Stimulated activated CD4-positive, alpha-beta T cell treated with anti-CD3 and anti-CD28 coated beads, Interleukin-4, amount 100 ng/mL, for 1 hour (primary cell): ENCODE measurements at places on chromosomes 7 and 10.

DNA sequence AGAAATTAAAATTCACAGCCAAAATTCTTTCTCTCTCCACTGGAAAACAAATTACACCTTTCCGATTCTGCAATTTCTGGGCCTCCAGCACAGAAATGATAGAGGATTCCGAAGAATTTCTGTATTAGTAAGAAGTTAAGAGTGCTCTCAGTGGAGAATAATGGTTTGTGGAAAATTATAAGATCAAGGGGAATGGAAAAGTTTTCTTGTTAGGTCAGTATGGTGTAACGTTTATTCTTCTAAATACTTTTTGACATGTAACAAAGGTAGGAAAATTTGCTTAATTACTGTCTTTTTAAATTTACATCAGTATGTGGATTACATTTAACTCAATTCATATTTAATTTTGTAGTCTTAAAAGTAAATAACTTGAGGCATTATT, 288.3 kb upstream of the NFE2L3 start:
- DNase-seq = no peak

DNA sequence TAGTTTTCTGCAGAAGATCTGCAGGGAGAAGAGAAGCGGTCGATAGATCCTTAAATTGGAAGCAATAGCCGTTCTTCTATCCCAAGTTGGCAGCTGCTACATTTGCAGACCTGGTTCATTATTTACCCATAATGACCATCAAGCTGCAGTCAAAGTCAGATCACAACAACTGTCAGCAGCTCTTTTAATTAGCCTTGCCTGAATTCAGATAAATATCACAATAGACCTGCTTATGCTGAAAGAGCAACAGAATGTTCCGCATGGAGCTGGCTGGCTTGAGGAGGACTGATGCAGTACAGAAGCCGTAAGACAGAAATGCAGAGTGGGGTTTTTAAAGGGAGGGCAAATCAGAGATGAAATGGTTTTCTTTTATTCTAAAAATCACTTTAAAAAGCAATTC, 109.4 kb downstream of the HIBADH start:
- no peak for DNase-seq

- no peak for DNase-seq
Measured at GRCh38 chr7:101258243-101258731, 13.4 kb upstream of the FIS1 start.

DNA sequence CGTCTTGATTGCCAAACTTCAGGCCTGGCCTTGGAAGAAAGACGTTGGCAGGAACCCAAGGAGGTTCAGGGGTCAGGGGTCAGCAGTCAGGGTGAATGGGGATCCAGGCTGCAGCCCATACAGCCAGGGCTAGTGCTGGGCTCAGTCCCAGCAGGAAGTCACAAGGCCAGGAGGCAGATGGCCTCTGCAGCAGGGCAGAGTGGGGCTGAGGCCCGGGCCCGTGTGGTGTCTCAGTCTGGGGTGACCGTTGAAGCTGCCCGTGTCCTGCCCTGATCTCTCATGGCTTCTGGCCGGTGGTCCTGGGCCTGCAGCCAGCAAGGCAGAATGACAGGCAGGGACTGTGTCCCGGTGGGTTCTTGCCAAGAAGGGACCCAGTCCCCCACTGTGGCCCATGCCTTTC, 26.6 kb upstream of the PURB start:
- DNase-seq = no peak

DNA sequence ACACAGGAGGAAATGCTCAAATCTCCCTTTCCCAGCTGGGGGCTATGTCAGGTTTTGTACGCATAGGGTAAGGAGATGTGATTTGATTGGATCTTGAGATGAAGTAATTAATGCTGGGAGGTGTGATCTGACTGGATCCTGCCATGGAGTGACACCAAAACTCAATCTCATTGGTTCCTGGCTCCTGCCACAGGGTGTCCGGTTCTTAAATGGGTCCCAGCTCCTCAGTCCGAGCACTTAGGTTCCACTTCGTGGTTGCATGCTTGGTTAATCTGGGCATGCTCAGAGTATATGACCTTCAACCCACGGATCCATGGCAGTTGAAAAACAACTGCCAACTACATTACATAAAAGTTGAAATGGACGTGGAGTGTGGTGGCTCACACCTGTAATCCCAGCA, 3.1 kb upstream of the ZNF12 start:
- peak; percentile 10 for DNase-seq

- DNase-seq = peak; percentile 34
Measured at GRCh38 chr10:79202188-79203013, 133.6 kb downstream of the ZMIZ1 start.

DNA sequence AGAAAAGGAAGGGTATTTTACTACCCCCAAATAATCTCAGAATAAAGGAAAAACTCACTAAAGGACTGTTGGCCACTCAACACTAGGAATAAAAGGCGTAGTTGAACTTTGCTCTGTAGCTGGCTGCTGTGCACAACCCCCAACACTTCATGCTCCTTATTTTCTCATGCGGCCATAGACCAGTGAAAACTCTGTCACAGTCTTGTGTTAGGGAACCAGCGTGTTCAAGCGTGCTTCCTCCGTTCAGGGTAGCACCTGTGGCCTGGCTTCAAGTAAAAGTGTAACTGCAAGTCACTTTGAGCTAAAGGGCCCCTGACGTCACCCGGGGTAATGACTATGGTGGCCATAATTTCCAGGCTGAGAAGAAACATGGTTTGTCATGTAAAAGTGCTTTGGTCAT, 27.0 kb downstream of the BLNK start:
- DNase-seq = no peak

DNA sequence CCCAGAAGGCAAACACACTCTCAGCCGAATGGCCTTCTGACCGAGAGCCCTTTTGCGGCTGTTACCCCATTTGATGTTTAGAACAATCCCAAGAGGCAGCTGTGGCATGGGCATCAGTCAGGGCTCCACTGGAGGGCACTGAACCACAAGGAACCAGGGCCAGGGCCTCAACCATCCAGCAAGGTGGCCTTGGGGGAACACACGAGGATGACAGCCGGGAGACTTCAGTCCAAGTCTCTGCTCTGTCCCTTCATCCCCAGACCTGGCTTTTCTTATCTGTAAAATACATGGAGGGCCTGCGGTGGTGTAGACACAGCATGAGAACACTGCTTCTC, 63.6 kb upstream of the INSIG1 start:
- DNase-seq = no peak

DNA sequence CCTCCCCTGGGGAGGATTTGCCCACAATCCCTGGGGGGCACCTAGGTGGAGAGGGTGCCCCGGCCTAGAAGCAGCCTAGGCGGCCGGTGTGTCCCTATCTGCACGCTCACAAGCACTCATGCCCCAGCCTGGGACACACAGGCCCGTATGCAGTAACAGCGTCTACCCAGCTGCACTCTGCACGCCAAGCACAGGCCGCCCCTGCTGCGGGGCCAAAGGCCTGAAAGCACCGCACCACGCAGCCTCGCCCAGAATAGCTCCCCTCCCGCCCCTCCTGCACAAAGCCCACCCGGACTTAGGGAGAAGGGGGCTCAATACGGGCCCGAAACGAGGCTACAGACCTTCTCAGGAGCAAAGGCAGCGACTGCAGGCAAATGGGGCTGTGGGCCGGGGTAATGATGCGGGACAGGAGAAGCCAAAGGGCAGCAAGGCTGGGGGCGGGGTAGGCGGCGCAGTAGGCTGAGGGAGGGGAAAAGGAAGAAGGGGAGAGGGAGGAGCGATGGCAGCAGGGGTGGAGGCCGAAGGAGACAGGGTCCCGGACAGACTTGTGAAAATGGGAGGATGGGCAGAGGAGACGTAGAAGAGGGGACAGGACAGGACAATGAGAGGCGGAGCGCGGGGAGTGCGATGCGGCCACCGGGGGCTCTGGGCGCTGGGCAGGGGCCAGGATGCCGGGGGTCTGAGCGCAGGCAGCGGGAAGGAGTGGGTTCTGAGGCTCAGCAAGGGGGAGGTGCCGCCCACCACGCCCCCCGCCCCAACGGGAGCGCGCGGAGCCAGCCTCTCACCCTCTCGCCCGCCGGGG, 544 bp downstream of the GPRIN2 start:
- no peak for DNase-seq

- peak; percentile 71 for DNase-seq
Measured at GRCh38 chr10:6062101-6062771, at the start of gene IL2RA. Gene IL2RA (minus strand): TSS chr10:6062367. CDS start chr10:6062151, 216 bp downstream.

DNA sequence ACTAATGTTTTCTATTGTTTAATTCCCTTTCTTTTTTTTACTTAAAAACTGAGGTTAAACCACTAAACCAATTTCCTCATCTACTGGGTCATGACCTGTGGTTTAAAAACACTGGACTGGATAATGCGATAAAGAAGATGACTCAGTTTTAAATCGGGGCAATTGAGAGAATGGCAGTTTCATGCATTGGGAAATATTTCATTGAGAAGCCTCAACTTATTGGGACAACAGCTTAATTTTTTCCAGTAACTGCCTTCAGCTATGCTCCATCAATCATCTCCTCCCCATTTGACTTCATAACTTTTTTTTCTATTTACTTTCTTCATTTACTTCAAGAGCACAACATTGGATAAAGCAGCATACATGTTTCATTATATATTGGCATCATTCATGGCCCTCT, 61.8 kb upstream of the MET start:
- DNase-seq = no peak

DNA sequence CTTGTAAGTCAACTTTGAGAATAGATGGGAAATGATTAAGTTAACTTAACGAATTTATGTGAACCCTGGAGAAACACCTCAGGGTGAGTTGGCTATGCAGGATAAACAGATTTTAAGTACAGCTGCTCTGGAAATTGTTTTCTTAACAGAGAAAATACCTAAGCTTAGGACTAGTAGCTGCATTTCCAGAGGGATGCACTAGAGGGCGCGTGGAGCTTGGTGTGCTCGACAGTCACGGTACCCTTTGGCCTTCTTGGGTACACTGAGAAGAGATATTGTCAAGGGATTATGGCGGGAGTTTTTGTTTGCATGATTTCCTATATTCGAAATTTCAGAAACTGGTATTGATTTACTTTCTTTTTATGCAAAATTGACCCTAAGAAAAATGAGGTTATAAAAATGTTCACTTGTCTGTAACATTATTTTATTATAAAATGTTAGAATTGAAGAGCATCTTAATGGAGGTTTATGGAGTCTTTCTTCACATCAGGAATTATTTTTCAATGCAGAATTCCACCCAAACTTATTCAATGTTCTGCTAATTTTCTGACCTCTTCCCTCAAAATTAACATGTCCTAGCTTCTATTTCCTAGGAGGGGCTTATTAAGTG, 58.4 kb upstream of the MYO3A start:
- peak; percentile 61 for DNase-seq

- DNase-seq = no peak
Measured at GRCh38 chr7:46539892-46540483, 618.9 kb upstream of the IGFBP3 start.

- no peak for DNase-seq
Measured at GRCh38 chr7:137944168-137944567, 57.7 kb downstream of the CREB3L2 start.

DNA sequence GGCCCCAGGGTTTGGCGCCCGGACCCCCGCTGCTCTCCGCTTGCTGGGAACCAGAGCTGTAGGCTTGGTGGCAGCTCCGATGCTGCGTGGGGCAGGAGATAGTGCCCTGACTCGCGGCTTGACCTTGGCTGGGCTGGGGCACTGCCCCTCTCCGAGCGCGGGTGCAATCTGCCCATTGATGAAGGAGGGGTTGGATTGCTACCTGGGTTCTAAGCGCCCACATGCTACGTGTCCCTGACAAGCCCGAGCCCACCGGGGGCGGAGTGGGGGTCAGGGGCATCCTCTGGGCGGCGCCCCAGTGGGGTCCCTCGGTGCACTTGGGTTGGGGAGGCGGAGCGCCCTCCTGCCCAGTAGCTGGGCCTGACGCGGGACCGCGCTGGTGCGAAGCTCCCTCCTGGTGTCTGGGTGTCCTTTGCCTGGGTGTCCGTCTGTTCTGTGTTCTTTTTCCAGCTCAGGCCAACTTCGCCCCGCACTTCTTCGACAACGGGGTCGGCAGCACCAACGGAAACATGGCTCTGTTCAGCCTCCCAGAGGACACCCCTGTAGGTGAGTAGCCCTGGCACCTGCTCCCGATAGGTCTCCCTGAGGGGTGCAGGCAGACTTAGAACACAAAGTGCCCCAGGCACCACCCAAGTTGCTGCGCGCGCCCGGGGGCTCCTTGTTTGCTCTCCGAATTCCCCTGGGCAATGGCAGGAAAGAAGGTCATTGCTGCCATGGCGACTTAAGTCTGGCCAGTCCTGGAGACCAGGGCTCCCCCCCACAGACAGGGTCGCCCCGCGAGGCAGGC, 900 bp downstream of the CDHR1 start:
- no peak for DNase-seq

DNA sequence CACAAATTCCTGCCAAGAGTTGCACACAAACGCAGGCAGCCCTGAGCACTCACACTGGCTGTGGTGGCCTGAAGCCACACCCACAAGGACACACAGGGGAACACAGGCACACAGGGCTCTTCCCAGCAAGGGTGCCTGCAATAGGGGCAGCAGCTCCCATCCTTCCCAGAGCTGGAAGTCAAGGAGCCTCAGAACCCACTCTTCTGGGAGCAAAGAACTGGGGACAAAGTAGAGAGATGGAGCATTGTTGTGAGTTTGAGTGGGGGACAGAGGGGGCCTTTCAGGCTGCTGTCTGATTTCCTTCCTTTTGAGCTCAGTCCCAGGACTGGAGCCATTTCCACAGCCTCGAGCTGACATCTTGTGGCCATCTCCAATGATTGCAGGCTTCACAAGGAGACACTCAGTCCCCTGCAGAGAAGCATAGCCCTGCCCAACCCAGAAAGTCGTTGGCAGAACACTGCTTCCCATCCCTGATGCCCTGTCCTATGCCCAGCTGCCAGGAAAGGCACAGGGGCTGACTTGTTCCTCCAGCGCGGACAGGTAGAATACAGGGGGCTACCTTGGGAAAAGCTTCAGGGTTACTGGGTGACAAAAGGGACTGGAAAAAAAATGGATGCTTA, 34.4 kb upstream of the SLF2 start:
- DNase-seq = peak; percentile 10

DNA sequence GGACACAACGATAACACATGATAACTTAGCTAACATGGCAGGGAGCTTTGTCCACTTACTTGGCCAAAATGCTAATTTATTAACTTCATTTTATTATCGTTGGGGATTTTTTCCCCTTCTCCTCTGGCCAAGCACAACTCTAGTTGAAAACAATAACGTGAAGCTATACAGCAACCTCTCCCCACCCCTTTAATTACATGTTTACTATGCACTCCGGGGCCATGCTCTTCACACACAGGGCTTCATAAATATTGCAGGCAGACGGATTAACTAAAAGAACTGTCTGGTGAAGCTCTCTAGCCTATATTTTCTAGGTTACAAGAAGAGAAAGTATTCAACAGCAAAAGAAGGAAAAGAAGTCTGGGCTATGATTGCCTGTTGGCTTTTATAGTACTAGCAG, 51.7 kb downstream of the XRCC2 start:
- DNase-seq = no peak

- peak; percentile 41 for DNase-seq
Measured at GRCh38 chr7:117110480-117111315, 157.4 kb downstream of the ST7 start.

DNA sequence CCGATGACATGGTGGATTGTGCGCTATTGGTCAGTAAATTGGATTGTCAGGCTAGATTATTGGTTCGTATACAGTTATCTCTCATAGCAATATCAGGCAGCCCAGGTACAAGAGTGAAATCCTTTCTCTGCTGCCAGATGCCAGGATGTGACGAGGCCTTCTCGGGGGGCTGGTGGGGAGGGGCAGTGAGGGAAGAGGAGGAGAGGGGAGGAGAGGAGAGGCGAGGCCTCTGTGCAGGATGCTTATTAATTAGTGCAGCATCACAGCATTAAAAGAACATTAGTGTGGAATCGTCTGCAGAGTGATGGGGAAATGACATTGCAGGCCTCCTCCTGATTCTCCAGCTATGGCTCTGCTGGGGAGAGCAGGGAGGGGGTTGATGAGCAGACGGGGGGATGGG, 30.5 kb upstream of the SLF2 start:
- DNase-seq = no peak
